Upper lobe of left lung (tissue), 6 donors: ENCODE measurements at places on chromosomes 2 and 18. TPM values are rescaled to one million over a fixed set of nuclear protein-coding genes. Genes with fewer than 3 reads are reported as not detected.

DNA sequence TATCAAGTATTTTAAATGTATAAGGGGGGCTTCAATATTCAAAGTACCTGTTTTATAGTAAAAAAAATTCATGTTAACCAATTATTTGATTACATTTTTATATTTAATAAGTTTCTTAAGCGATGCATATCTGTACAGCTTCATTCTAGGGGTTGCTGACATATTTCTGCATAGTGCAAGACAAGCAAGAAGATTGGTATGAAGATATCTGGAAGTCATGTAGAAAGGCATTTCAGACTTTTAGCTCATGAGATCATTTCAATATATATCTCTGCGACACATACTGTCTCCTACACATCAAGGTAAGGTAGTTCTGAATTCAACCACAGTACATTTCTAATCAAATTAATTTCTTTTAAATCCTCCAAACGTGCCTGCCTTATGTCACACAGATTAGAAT, 73.1 kb downstream of the MEMO1 start:
- no peak for DNase-seq

DNA sequence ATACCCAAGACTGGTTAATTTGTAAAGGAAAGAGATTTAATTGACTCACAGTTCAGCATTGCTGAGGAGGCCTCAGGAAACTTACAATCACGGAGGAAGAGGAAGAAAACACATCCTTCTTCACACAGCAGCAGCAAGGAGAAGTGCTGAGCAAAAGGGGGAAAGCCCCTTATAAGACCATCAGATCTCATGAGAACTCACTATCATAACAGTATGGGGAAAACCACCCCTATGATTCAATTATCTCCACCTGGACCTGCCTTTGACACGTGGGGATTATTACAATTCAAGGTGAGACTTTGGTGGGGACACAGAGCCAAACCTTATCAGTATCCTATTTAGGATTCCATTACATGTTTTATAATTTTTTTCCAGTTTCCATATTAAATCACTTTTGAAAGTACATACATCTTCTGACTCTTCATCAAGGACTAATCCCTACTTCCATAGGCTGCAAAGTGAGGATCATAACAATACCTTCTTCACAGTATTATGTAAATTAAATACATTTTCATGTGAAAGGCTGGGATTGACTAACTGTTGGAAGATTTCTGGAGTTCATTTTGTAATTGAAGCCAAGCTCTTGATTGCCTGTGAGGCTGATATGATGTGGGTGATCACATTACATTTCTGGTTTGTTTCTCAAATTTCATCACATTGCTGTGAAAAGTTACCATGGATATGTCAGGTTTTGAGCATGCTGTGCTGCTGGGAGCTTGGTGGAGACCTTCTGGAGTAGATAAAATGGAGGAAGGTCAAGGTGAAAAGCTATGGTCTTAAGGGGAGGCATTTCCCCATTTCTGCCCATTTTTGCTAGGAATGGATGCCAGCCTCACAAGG, 31.7 kb upstream of the CERS6 start:
- no peak for DNase-seq

Gene C18orf54
- total RNA-seq = 1.1 TPM

GRCh38 chr2:24682304-24682703, 110.9 kb downstream of the PTRHD1 start:
- DNase-seq = no peak

Gene HOXD9
- 0.40 TPM for total RNA-seq

GRCh38 chr2:104862058-104862941, 8.4 kb downstream of the POU3F3 start:
- no peak for DNase-seq

Gene CTIF
- total RNA-seq = 57.9 TPM
